NCI-H1417 treated with DMSO at 0.1 percent for 48 hours (cell line): ENCODE measurements at places on chromosomes 7 and 10.
A peak's percentile ranks its signal among the peaks of the same experiment; 100 is the strongest.

- no peak for DNase-seq
These were observed 66.1 kb upstream of the AQP1 start for GRCh38 chr7:30845426-30846135.

- DNase-seq: no peak
These were observed 191.7 kb downstream of the LRRN3 start for GRCh38 chr7:111282626-111283025.

DNA sequence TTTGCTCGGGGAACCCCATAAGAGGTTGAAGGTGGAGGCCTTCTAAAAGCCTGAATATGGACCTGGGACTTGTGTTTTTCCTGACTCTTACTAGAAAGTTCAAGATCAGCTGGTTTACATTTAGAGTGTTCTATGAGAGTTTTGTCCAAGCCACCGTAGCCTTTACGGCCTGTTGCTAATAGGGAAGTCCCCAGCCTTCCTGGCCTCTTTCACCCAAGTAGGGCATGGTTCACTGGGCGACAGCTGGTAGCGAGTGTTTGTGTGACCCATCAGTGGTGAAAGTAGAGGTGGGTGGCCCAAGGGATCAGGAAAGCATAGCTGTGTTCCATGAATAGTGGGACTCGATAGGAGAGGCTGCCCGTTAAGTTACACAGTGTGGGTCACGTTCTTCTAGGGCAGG lies 60.1 kb downstream of the RABGEF1 start:
- no peak for DNase-seq

DNA sequence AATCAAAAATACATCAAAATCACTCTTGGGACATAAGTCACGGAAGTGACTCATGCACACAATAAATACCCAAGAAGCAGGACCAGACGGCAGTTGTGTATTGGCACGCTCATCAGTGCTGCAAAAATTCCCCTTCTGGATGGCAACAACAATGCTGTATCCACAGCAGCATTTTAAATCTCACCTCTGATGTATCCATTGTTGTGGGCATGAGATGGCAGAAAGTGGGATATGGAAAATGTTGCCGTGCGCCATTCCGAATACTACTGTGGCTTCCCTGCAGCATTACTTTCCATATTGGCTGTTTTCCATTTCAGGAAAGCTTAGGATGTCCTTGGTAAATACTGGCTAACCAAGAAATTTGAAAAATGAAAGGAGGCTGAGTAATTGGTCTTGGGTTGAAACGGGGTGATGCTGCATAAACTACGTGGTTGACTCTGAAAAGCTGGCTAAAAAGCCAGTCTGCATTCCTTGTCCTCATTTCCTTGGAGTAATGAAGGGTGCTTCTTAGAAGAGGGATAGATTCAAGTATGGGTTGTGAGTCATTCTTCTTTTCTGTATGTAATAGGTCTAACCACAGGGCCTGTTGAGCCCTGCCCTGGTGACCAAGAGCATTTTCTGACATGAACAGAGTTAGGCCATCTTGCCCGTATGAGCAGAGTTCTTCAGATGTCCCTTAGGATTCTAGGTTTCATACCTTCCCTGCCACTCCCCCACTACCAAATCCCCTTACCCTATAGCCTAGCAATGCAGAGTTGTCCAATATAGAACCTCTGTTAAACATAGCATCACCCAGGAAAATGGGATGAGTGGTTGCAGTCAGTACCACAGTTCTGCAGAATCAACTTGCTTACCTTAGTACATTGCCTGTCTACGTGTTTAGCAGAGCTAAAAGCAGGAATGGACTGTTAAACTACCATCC lies 36.3 kb upstream of the TOMM7 start:
- DNase-seq: no peak

DNA sequence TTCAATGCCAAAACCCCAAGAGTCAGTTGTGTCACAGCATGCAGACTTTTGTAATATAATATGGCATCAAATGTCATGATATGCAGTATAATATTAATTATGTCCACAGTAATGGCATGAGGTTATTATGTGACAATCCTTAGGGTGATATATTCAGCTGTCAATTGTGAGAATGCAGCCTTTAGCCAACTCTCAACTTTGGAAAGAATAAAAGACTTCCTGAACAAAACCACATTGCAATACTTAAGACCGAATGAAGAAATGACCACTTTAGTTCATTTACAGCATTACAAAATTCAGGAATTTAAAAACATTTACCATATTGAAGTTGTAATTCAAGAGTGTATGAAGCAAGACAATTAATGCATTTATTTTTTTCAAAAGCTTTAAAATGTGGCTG lies 45.4 kb downstream of the CPVL start:
- no peak for DNase-seq

GRCh38 chr10:48640326-48640725 lies 35.5 kb upstream of the ARHGAP22 start:
- no peak for DNase-seq

- DNase-seq: no peak
These were observed 40.7 kb downstream of the TACC2 start for GRCh38 chr10:122029499-122030199.

- no peak for DNase-seq
These were observed 7.8 kb downstream of the ZNF680 start for GRCh38 chr7:64555046-64555445.

DNA sequence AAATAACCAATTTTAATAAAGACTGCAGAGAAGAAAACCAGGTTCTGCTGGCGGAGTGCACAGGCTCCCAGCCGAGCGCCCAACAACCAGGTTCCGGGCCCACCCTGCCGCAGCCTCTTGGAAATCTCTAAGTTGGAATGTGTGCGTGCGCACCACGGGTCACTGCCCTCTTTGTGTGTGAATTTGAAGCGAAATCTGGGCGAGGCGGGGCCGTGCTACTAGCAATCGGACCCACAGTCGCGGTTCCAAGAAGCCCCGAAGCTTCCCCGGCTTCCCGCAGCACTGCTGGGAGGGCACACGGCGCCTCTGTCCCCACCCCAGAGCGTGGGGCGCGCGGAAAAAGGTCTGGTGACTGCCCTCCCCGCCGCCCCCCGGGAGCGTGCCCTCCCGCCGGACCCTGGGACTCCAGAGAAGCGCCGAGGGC lies 666 bp upstream of the MAP3K8 start:
- no peak for DNase-seq

- no peak for DNase-seq
These were observed 62.0 kb downstream of the KIAA1549 start for GRCh38 chr7:138919216-138919615.

- no peak for DNase-seq
These were observed 74.5 kb downstream of the BMPER start for GRCh38 chr7:33979807-33980355.

DNA sequence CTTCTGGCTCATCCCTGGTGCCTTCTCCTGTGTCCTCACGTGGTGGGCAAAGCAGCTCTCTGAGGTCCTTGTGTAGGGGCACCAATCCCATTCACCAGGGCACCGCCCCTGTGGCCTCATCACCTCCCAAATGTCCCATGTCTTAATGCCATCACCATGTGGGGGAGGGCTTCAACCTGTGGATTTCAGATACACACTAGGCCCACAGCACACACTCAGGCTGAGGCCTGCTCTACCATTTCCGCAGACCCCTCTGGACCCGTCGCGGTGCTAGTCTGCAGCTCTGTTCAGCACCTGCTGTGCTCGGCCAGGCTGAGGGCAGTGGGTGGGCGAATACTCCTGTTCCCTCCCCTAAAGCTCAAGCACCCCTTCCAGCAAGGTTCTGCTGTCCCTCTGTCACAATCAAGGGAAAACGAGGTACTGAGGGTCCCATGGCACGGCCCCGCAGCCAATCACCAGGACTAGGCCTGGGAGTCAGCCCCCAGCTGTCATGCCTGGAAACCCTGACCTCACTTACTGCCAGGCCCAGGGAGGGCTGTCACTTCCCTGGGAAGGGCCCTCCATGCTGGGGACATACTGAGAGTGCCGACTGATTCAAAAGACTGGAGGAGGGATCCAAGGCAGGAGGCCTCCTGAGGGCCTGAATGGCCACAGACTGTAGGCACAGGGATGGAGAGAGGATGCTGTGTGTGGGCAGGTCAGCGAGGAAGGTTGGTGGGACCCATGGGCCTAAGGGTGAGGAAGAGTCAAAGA lies 123.8 kb upstream of the RET start:
- DNase-seq: no peak

GRCh38 chr7:140229101-140229525 lies 52.3 kb upstream of the KDM7A start:
- no peak for DNase-seq

DNA sequence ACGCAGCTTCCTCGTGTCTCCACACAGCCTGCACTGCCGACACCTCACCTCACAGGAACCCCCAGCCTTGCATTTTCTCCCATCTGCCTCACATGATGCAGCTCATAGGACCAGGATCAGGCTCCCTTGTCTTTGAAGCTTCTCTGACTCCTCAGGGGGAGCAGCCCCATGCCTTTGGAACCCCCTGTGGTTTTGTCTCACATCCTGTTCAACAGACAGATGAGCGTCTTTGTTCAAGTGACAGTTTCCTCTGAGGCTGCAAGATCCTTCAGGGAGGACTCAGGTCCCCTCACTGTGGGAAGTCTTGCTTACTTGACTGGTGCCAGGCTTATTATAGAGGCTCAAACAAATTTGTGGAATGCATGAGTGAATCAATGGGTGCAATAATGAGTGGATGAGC lies 667.1 kb downstream of the INHBA start:
- DNase-seq: no peak

DNA sequence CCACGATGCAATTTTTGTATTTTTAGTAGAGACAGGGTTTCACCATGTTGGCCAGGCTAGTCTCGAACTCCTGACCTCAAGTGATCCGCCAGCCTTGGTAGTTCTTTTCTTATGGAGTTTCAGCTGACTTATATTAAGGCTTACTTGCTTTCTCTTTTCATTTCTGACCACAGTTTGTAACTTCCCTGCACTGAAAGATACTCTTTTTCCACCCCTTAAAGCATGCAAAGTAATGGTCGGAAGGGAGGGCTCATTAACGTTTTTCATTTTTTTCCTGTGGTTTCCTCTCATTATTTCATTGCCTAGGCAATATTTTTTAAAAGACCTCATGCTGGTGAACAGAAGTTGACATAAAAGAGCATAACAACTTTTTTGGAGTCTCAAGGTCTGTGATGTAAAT lies 27.0 kb downstream of the ADRB1 start:
- DNase-seq: no peak

DNA sequence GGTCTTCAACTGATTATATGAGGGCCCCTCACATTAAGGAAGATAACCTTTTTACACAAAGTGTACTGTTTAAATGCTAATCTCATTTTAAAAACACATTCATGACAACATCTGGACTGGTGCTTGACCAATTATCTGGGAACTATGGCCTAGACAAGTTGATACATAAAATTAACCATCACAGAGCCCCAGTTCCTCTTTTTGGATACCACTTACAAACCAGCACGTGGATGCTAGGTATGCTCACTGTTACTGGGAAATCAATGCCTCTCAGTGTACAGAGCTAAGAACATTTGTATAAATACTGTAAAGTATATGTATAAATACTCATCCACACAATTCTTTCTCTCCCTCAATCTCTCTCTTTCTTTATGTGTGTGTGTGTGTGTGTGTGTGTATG lies 1217.8 kb upstream of the LRRTM3 start:
- no peak for DNase-seq

- DNase-seq: no peak
These were observed 47.3 kb downstream of the FRMPD2 start for GRCh38 chr10:48227213-48227612.

DNA sequence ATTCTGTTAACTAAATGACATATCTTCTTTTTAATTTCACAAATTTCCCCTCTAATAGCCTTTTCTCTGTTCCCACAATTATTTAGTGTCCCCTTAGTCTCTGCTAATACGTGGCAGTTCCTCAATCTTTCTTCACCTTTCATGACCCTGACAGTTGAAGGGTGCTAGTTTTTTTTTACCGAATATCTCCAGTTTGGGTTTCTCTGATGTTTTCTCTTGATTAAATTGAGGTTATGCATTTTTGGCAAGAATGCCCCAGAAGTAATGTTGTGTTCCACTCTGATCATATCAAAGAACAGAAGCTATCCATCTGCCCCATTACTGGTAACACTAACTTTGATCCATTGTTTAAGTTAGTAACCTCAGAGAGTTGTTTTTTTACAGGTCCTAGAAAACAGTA lies 133.6 kb upstream of the ASAH2 start:
- DNase-seq: no peak

DNA sequence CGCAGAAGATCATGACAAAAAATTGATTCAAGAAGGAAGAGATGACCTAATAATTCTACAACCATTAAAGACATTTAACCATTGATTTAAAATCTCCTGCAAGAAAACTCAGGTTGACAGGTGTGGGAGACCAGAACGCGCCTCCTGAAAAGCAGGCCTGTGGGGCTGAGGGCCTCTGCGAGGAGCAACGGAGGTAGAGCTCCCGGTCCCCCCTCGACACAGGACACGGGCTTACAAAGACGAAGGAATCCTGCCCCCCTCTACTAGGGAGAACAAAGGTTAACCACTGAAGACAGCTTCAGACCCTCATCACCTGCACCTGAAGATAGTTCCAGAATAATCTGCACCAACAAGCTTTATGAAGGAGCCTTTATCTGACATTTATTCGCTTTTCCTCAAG lies 55.9 kb upstream of the INPP5A start:
- DNase-seq: no peak

DNA sequence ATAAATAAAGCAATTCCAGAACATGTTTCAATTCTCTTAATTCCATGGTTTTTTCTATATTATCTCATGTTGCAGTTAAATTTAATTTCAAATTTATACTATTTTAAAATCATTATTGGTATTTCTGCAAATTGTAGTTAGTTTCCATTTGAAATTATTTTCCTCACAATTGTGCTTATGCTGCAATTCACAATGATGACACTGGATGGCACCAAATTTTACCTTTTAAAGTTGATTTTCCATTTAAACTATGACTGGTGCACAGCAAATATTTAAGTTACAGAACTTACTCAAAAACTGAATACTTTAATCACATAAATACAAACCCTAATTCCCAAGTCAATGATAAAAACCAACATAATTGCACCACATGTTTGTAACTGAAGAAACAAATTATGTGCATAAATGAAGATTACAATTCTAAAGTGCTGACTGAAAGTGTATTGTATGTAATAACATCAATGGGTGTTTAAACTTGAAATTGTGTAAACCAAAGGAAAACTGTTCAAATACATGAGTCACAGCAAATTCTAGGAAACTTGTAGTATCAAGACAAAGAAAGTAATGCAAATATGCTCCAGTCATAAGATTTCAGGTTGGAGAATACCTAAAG lies 75.3 kb upstream of the AASS start:
- DNase-seq: peak; percentile 26

GRCh38 chr10:46555713-46556514 lies 544 bp downstream of the GPRIN2 start:
- no peak for DNase-seq
